NAMALWA (cell line): ENCODE measurements at places on chromosomes 3 and 15.
A peak's percentile ranks its signal among the peaks of the same experiment; 100 is the strongest.

DNA sequence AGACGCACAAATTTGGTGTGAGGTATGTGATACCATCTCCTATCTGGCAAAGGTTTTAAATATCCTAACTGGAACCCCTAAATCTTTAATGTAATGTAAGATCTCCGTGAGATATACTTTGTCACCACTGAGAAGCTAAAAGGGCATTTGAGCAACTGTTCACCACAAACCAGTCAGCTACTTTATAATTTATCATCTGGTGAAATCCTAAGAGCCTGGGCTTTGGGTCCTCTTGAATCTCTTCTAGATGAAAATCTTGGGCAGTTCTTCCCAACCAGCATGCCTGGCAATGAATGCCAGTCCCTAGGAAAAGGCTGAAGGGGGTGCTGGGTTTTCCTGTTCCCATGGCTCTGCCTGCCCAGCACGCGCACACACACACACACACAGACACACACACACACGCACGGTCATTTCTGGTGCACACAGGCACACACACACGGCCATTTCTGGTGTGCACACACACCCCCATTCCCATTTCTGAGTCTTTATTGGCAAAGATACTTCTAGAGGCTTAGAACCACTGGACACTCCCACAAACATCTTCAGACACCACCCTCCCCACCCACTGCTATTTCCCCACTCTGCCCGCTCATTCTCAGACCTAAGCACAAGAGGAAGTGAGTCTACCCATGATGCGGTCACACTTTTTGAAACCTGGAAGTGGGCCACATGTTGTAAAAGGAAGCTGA lies 72.6 kb downstream of the MYO1E start:
- DNase-seq: peak; percentile 87

- no peak for DNase-seq
Observed at GRCh38 chr3:107670986-107671385, 148.2 kb downstream of the BBX start.

DNA sequence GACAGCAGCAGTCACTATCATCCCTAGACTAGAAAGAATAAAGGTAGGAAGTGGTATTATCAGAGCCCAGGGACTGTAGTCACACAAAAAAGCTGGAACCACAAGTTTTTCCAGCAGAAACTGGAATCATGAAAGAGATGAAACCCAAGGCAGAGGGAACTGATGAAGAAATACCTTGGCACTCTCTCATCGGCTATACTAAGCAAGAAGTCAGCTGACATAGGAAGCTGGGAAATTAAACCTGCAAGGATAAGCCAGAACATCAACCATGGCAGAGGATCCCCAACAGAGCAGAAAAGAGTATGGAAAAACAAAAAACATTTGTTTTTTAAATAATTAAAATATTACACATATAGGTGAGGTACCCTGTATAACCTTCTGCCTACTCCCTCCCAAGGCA lies 86.5 kb downstream of the AQR start:
- DNase-seq: no peak

DNA sequence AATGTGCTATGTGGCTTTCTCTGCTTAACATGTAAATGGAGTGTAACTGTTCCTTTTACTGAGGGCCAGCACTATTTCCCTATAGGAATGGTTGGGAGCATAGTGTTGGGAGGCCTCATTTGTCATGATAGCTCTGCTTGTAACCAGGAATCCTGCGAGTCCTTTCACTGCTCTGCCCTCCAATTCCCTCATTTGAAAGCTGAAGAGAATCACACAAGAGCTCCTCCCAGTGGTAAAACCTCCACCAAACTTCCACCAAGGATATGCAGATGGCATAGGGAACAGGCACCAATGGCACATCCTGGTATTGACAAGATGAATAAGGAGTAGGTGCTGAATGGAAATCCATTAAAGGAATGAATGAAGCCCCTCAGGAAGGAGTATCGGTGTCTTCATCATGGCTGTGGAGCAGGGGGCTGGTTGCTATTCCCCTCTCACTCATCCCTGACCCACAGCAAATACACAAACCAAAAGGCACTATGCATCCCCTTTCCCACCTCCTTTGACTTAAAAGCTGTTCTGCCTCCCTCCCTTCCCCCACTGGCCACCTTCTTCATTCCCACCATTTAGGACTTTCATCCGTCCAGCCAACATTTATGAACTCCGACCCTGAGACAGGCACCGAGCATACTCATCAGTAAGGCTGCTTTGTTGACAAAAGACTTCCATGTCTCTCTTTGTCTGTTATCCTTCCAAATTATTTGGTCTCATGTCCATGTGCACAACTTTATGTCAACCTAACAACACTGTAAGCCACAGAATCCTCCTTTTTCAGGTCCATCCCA lies 560.8 kb downstream of the FOXP1 start:
- DNase-seq: no peak

GRCh38 chr3:103609472-103609871 lies 1174.7 kb downstream of the ZPLD1 start:
- DNase-seq: no peak

DNA sequence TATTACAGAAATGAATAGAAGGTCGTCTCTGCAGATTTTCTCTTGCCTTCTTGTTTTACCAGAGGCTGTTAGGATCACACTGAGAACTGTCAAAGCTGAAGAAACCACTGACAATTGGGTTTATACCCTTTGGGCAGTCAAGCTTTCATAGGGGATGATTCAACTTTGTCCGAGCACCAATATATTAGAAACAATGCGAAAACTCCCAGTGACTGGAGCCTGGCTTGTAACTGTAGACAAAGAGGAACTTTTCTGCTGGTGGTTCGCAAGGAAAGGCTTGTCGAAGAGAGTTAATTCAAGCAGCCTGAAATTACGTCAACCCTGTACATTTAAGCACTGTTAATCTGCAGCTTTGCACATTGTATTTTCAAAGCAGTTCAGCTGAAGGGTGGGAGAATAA lies 193.2 kb upstream of the ZNF385D start:
- no peak for DNase-seq

- DNase-seq: no peak
Observed at GRCh38 chr3:178699810-178700209, 163.6 kb downstream of the KCNMB2 start.

- no peak for DNase-seq
Observed at GRCh38 chr3:178476886-178477285, 59.4 kb upstream of the KCNMB2 start.

DNA sequence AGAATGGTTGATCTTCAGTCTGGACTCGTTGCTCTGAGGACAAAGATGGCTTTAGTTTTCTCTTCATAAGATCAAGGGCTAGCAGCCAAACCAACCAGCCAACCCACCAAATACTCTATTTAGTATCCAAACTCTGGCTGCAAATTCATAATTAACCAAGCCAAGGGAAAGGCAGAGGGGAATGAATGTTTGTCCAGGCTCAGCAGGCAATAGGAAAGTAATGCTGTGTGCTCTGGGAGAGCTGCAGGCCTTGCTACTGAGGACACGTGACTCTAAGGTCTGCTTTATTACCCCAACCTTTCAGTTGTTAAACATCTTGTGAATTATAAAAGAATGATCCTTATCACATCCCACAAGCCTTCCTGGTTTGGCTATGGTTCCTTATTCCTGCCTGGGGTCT lies 52.3 kb upstream of the GALNT15 start:
- no peak for DNase-seq

- DNase-seq: peak; percentile 21
Observed at GRCh38 chr15:88403351-88403791, 63.8 kb downstream of the MRPL46 start.

- DNase-seq: no peak
Observed at GRCh38 chr3:196142202-196142956, 60.5 kb upstream of the TFRC start.

- DNase-seq: peak; percentile 70
Observed at GRCh38 chr3:121809249-121809648, 25.6 kb downstream of the IQCB1 start.

DNA sequence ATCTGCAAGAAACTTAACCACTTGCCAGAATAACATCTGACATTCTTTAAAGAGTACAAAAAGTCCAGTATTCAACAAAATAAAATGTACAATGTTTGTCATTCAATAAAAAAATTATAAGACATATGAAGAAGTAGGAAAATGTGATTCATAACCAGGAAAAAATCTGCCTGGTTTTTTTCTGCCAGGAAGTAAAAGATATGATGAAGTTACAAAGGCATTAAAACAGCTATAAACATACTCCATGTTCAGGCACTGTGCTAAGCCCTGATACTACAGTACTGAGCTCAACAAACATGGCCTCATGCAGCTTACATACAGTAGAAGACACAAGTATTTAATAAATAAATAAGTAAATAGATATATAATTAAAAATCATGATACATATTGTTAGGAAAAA lies 178.4 kb upstream of the STT3B start:
- no peak for DNase-seq

GRCh38 chr3:191143224-191143623 lies 55.8 kb upstream of the OSTN start:
- DNase-seq: no peak

- DNase-seq: no peak
Observed at GRCh38 chr3:124201226-124201625, 209.3 kb upstream of the ROPN1 start.

DNA sequence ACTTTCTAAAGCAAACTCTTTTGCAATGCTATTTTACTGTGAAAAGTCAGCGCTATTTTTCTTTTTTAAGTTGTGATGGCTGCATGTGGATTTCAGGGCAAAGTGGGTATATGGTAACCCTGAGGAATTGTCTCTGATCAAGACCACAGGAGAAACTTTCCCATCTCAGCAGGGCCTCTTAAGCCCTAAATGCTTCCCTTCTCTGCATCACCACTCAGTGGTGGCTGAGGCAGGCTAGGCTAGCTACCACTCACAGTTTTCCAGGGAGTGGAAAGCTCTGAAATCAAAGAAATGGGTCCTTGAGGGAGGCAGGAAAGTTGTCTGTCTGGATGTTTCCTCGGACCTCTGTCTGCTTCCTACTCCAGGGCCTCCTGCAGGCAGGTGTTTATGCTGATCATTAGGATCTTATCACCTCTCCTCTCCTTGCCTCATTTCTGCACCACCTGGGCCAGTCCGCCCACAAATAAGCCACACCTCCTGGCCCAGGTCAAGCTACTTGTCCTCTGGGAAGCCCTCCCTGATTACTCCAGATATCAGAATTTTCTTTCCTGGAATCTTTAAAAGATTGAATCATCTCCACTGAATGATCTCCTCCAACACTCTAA lies 37.0 kb downstream of the CEMIP start:
- no peak for DNase-seq

DNA sequence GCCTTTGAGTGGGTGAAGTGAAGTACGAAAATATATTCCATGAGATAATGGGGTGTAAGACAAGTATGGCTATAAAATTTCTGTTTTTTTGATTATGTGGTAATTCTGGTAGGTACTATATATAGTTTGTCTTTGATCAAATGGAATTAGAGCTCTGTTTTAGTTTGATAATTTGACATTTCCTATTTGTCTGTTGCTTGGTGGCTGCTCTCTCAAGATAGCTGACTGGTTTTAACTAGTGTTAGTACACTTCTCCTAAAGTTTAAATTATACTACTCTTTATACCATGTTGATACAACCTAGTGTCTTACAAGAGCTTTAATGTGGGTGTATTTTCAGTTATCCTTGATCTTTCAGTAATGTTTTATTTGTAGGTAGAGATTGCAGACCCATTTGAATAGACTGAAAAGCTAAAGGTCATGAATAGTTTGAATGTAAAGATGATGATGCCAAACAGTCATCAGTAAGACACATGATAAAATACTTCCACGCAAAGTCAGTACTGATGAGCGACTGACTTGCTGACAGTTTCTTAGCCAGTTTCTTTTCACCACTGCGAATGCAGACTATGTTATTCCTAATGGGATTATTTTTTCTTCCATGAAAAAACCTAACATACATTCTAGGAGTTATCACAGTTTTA lies 15.2 kb downstream of the SACM1L start:
- DNase-seq: no peak

- DNase-seq: no peak
Observed at GRCh38 chr3:10173926-10174435, 9.3 kb downstream of the IRAK2 start.

DNA sequence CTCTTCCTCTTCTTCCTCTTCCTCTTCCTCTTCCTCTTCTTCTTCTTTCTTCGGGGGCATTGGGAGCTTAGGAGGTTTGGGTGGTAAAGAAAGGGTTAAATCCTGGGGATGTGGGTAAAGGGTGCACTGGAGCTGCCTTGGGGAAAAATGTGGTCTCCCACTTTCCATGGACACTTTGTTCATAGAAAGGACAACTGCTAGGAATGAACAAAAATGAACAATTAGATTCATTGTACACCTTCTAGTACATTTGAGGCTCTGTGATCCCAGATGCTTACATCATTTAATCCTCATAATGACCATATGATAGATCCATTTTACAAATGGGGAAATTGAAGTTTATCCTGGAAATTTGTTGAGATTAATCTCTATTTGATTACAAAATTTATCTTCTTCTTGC lies 699.7 kb downstream of the TUSC7 start:
- DNase-seq: no peak

GRCh38 chr15:26867200-26868007 lies 542 bp downstream of the GABRA5 start:
- no peak for DNase-seq

- DNase-seq: no peak
Observed at GRCh38 chr3:134807189-134807588, 12.1 kb downstream of the EPHB1 start.

DNA sequence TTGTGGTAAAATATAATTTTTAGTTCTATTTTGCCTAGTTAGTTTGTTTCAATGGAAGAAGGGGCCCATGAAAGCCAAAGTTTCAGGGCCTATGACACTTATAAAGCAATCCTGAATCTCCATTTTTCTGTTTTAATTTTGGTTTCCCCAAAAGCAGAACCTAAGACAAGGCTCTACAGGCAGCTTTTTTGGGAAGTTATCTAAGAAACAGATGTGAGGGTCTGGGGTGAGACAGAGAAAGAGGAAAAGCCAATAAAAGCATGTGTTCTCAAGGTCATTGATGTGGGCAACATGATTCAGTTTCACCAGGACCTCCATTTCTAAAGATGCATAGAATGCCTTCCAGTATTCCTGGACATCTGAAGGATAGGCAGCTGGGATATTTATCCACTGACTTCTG lies 598.5 kb downstream of the PDCD6IP start:
- DNase-seq: no peak

GRCh38 chr3:138936741-138937689 lies 9.9 kb downstream of the FOXL2 start:
- peak; percentile 13 for DNase-seq

GRCh38 chr3:52405066-52405465 lies 39.8 kb downstream of the SEMA3G start:
- DNase-seq: no peak

DNA sequence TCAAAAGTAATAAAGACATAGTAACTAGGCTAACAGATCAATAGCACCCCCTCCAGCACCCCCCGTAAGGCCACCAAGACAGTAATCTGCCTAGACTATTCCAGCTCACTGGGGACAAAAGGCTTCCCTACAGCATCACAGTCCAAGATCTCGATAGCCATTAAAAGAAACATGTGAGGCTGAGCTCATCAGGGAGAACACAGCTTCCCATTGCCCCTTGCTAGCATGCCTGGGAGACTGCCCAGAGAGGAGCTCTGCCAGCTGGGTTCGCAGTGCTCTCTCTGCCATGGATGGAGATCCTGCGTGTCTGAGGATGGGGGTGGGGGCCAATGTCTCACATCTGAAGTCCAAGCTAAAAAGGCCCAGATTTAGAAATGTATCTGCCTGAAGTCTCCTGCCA lies 17.8 kb downstream of the LRIG1 start:
- no peak for DNase-seq

- no peak for DNase-seq
Observed at GRCh38 chr15:67030036-67030762, 35.2 kb upstream of the SMAD3 start.

GRCh38 chr3:107100137-107100536 lies 277.1 kb upstream of the CCDC54 start:
- DNase-seq: no peak

- DNase-seq: no peak
Observed at GRCh38 chr15:25497934-25498333, 59.1 kb upstream of the UBE3A start.

- no peak for DNase-seq
Observed at GRCh38 chr3:57892423-57892822, 115.8 kb upstream of the FLNB start.
